Neural crest cell (in vitro differentiated cells): ENCODE measurements at places on chromosomes 1 and 21. TPM values are rescaled to one million over a fixed set of nuclear protein-coding genes. Genes with fewer than 3 reads are reported as not detected.

DNA sequence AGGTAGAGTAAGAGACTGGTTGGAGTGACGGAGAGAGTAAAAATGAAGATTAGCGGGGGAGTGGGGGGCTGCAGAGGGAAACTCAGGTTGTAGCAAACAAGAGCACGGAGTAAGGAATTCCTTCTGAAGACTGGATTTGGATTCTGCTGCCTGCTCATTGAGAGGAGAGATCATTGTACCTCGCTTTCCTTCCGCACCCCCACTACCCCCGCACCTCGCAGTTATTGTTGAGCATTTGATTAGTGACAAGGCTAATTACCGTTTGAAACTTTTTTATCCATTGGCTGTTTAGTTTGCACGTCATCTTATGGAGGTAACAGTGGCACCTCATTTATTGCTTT lies 463 bp downstream of the PRPF3 start:
- DNase-seq, result no peak
- H3K27ac ChIP-seq, result peak overlapping the region; percentile 99
- H3K4me1 ChIP-seq, result peaks cover 16% of the 10 kb centered on the region
- H3K4me3 ChIP-seq, result peak overlapping the region; percentile 100
- peaks cover 8% of the 10 kb centered on the region for H3K36me3 ChIP-seq
- H3K27me3 ChIP-seq, result peaks cover 2% of the 10 kb centered on the region

DNA sequence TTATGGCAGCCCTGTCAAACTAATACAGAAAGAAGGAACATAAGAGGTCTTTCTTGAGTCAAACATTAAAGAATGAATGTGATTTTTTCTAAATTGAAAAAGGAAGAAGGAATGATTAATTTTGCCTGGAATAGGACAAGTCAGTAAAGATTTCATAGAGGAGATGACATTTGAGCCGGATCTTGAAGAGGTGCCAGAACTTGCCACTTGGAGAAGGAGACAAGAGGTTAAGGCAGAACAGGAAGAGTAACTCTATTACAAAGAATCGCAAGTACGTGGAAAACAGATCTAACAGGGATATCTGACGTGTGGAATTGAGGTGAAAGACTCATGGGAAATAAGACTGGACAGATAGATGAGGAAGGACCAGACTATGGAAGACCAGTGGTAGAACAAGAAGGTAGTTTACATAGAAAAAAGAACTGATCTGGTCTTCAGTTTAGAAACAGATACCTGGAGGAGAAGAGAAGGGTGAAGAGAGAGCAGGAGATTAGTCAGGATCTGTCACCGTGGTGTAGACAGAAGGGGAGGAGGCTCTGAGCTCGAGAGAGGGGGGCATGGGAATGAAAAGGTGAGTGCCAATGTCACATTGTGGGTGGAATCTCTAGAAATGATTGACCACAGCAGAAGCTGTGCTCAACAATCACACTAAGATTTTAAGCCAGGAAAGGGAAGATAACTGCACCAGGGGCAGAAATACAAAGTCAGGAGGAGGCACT lies 32.5 kb downstream of the RHOU start:
- H3K27ac ChIP-seq, result no peak overlapping the region
- H3K36me3 ChIP-seq, result no peaks in the 10 kb centered on the region
- H3K4me3 ChIP-seq, result no peak overlapping the region
- H3K27me3 ChIP-seq, result no peaks in the 10 kb centered on the region

DNA sequence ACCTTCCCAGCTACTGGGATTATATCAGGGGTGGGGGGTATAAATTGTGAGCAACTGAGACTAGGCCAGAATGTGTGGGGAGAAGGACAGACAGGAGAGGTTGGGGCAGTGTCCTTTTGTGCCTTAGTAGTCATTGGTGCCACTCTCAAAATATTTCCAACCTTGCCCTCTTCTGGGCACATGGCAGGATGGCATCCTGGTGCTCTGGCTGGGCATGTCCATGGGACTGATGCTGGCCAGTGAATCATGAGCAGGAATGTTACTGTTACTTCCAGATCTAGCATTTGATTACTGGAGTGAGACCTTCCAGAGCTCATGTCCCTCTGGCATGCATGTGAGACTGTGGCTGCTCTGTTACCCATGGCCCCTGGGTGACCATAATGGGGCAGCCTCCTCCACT lies 151.2 kb downstream of the MATN1 start:
- no peak for DNase-seq
- H3K4me1 ChIP-seq, result no peaks in the 10 kb centered on the region
- H3K27ac ChIP-seq, result no peak overlapping the region
- no peaks in the 10 kb centered on the region for H3K36me3 ChIP-seq
- H3K4me3 ChIP-seq, result no peak overlapping the region

GRCh38 chr1:154657556-154657955 lies 49.6 kb upstream of the ADAR start:
- no peak overlapping the region for H3K27ac ChIP-seq
- no peaks in the 10 kb centered on the region for H3K4me1 ChIP-seq
- H3K4me3 ChIP-seq, result no peak overlapping the region
- no peak for DNase-seq

GRCh38 chr1:156706657-156707416 lies 1.5 kb upstream of the CRABP2 start:
- H3K4me3 ChIP-seq, result peak overlapping the region; percentile 95
- H3K27me3 ChIP-seq, result peaks cover 30% of the 10 kb centered on the region
- no peak for DNase-seq
- H3K4me1 ChIP-seq, result peaks cover 82% of the 10 kb centered on the region
- H3K27ac ChIP-seq, result peak overlapping the region; percentile 99

GRCh38 chr1:206931709-206932108 lies 10.0 kb upstream of the FCMR start:
- peaks cover 3% of the 10 kb centered on the region for H3K4me1 ChIP-seq
- no peak overlapping the region for H3K4me3 ChIP-seq
- H3K36me3 ChIP-seq, result no peaks in the 10 kb centered on the region
- H3K27me3 ChIP-seq, result no peaks in the 10 kb centered on the region
- no peak for DNase-seq

GRCh38 chr1:155933591-155934096 lies 569 bp downstream of the KHDC4 start:
- DNase-seq, result no peak
- H3K36me3 ChIP-seq, result peaks cover 7% of the 10 kb centered on the region
- no peak overlapping the region for H3K4me3 ChIP-seq

GRCh38 chr1:80639777-80640533 lies 1160.8 kb upstream of the ADGRL2 start:
- H3K4me3 ChIP-seq, result no peak overlapping the region
- no peak for DNase-seq
- H3K36me3 ChIP-seq, result peaks cover 4% of the 10 kb centered on the region
- no peak overlapping the region for H3K27ac ChIP-seq
- H3K4me1 ChIP-seq, result peaks cover 10% of the 10 kb centered on the region
- no peaks in the 10 kb centered on the region for H3K27me3 ChIP-seq

- H3K36me3 ChIP-seq, result peaks cover 16% of the 10 kb centered on the region
- no peak overlapping the region for H3K4me3 ChIP-seq
- no peak overlapping the region for H3K27ac ChIP-seq
- DNase-seq, result no peak
These were observed 174.6 kb downstream of the GPATCH2 start for GRCh38 chr1:217456261-217456660.

GRCh38 chr1:219784660-219785381 lies 143.5 kb downstream of the SLC30A10 start:
- H3K27ac ChIP-seq, result peak overlapping the region; percentile 2
- H3K4me1 ChIP-seq, result peaks cover 13% of the 10 kb centered on the region
- DNase-seq, result no peak
- H3K36me3 ChIP-seq, result peaks cover 7% of the 10 kb centered on the region

GRCh38 chr1:198628067-198628455 lies 10.8 kb upstream of the PTPRC start:
- no peaks in the 10 kb centered on the region for H3K27me3 ChIP-seq
- H3K4me1 ChIP-seq, result no peaks in the 10 kb centered on the region
- DNase-seq, result no peak
- H3K36me3 ChIP-seq, result no peaks in the 10 kb centered on the region

DNA sequence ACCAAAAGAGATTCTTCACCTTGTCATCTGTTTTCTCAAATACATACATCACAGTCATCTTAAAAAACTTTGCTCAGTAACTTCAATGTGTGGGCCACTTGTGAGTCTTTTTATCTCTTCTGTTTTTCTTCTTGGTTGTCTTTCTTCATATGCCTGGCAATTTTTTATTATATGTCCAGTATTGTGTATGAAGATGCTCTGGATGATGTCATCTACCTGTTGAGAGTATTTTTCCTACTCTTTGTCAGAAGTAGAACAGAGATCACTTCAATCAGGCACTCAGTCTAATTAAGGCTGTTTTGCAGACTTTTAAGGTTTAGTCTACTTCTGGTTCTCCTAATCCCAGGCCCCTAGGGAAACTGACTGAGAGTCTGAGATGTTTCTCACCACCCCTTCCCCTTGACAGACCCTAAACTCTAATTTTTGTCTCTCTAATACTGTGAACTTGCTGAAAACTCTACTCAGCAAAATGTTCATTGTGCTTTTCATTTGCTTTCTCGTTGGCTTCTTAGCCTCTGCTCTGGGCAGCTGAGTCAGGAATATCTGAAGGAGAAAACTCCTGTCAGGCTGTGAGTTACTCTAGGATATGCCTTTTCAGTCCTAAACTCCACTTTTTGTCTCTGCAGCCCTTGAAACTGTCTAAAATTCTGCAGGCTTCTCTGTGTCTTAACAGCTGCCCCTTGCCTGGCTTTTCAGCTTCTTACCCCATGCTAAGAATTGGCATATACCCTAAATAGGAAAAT lies 33.0 kb upstream of the DNAJC6 start:
- no peak for DNase-seq
- H3K4me1 ChIP-seq, result peaks cover 5% of the 10 kb centered on the region
- no peaks in the 10 kb centered on the region for H3K36me3 ChIP-seq
- H3K27ac ChIP-seq, result no peak overlapping the region

The RGS7 gene
- 0.39 and 0.65 TPM in 2 replicates for total RNA-seq

The PEAR1 gene
- total RNA-seq, result 6.8 and 6.9 TPM in 2 replicates

The HSPA6 gene
- total RNA-seq, result not detected in 2 replicates

The GPR37L1 gene
- total RNA-seq, result 0.05 TPM in 1 of 2 replicates, not detected in the other
